ENCODE measurements at places on chromosomes 11 and 22. TPM values are rescaled to one million over a fixed set of nuclear protein-coding genes. Genes with fewer than 3 reads are reported as not detected.

DNA sequence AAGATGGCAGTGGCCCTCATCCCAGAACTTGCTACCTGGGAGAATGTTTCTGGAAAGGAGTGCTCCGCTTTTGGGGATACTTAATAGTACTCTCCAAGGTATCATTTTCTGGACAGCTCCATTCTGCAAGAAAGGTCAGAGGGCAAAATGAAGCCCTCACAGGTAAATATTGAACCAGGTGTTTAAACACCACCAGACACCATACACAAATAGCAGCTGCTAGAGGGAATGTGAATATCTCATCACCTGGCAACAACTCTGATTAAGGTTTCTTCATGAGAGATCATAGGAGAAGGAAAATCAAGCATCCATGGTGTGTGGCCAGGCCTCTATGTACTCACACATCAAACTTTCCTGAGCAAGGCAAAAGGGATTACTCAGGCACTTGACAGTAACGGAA lies 226.1 kb upstream of the FAT3 start:
- no peak overlapping the region for H3K4me3 ChIP-seq
- H3K27me3 ChIP-seq: no peaks in the 10 kb centered on the region
- no peaks in the 10 kb centered on the region for H3K4me1 ChIP-seq
- H3K27ac ChIP-seq: no peak overlapping the region

DNA sequence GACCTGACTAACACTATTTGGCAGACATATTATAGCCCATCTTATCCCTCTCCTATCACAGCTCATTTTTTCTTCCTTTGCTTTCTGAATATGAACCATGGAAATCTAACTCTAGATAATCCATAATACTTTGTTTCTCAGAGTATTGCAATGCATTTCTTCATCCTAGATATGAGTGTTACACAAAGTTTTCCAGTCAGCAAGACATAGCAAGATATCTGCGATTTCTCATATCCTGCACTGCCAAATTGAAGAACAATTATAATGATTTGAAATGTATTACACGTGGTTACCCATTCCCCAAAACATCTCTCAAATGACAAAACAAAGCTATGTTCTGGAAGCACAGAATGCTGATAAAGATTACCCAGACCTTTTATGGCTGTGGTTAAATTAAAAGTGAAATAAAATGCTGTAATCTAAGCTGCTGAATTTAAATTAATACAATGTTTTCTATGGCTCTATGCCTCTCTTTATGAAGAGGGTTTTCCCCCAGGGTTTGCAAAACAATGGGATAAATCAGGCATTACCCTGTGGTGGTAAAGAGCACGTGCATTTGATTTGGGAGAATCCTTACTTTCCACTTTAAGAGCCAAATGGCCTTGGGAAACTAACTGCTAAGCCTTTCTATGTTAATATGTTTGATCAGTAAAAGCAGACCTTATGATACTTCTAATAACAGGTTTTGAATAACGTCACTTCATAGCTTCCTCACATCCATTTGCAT lies 1291.0 kb upstream of the CNTN5 start:
- H3K4me1 ChIP-seq: no peaks in the 10 kb centered on the region
- DNase-seq: no peak
- no peak overlapping the region for H3K27ac ChIP-seq
- no peaks in the 10 kb centered on the region for H3K27me3 ChIP-seq
- H3K4me3 ChIP-seq: no peak overlapping the region

GRCh38 chr11:130391711-130392110 lies 36.7 kb downstream of the ADAMTS8 start:
- H3K4me3 ChIP-seq: no peak overlapping the region
- DNase-seq: no peak
- no peak overlapping the region for H3K27ac ChIP-seq
- peaks cover 4% of the 10 kb centered on the region for H3K27me3 ChIP-seq
- H3K36me3 ChIP-seq: no peaks in the 10 kb centered on the region

GRCh38 chr11:60854847-60855725 lies 664 bp downstream of the PTGDR2 start:
- 0 out of 2 replicates have a peak, but pooled peaks cover 3% of the 10 kb centered on the region for H3K4me1 ChIP-seq
- H3K4me3 ChIP-seq: no peak overlapping the region
- H3K27me3 ChIP-seq: no peaks in the 10 kb centered on the region
- no peak for DNase-seq

- H3K27ac ChIP-seq: no peak overlapping the region
- H3K36me3 ChIP-seq: no peaks in the 10 kb centered on the region
- H3K27me3 ChIP-seq: no peaks in the 10 kb centered on the region
- no peak overlapping the region for H3K4me3 ChIP-seq
These were observed 38.2 kb upstream of the OR5AK2 start for GRCh38 chr11:56950510-56950909.

VSIG2 gene
- total RNA-seq: 0.31 TPM

DNA sequence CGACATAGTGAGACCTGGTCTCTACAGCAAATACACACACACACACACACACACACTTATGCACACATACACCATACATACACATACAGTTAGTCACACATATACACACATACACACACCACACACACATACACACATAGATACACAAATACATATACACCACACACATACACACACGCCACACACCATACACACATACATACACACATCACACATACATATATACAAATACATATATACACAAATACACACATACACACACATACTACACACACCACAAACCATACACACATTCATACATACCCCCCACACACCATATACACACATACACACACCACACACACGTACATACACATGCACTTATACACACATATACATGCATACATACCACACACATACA lies 57.7 kb downstream of the MICAL2 start:
- no peaks in the 10 kb centered on the region for H3K4me1 ChIP-seq
- no peak for DNase-seq
- H3K4me3 ChIP-seq: no peak overlapping the region
- no peaks in the 10 kb centered on the region for H3K36me3 ChIP-seq

DNA sequence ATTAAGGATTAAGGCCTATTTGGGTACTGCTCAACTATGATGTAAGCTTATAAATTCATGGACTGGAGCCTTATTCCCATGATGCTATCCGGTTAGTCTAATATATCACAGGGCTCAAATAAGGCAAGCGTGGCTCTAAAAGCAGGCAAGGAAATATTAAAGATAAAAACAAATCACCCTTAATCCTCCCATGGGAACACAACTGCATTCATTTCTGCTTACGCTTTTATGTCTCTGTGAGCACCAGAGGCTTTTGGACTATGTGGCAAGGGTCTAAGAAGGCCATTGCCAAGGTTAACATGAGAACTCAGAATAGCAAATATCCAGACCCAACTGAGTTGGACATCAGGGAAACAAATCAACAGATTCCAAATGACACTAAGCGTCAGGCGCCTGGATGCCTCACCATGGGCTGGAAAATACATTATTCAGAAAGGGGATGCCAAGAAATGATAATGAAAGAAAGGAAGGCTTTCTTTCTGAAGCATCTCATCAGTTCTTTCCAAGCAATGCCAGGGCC lies 138.1 kb downstream of the SLC1A2 start:
- DNase-seq: no peak
- no peaks in the 10 kb centered on the region for H3K36me3 ChIP-seq
- no peak overlapping the region for H3K27ac ChIP-seq
- no peak overlapping the region for H3K4me3 ChIP-seq
- H3K27me3 ChIP-seq: no peaks in the 10 kb centered on the region

DNA sequence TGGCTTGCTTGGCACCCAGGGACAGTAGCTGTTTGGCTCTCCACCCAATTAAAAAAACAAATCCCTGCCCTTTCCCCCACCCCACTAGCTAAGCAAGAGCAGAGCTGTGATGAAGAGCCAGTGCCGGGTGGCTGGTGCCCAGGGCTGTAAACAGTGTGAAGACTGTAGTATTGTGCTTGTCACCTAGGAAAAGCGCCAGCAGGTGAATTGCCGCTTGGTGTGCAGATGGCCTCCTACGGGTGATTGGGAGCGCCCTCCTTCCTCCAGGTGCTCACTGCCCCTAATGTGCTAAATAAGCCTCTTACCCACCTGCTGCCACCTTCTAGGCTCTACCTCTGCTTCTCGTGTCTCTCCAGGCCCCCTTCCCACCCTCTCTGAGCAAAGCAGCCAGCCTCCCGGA lies 18.4 kb upstream of the RAPSN start:
- no peak for DNase-seq
- no peaks in the 10 kb centered on the region for H3K4me1 ChIP-seq
- no peak overlapping the region for H3K4me3 ChIP-seq
- H3K36me3 ChIP-seq: peaks cover 42% of the 10 kb centered on the region

GRCh38 chr11:126538071-126538470 lies 182.6 kb downstream of the ST3GAL4 start:
- H3K36me3 ChIP-seq: no peaks in the 10 kb centered on the region
- DNase-seq: no peak
- H3K4me1 ChIP-seq: no peaks in the 10 kb centered on the region

DNA sequence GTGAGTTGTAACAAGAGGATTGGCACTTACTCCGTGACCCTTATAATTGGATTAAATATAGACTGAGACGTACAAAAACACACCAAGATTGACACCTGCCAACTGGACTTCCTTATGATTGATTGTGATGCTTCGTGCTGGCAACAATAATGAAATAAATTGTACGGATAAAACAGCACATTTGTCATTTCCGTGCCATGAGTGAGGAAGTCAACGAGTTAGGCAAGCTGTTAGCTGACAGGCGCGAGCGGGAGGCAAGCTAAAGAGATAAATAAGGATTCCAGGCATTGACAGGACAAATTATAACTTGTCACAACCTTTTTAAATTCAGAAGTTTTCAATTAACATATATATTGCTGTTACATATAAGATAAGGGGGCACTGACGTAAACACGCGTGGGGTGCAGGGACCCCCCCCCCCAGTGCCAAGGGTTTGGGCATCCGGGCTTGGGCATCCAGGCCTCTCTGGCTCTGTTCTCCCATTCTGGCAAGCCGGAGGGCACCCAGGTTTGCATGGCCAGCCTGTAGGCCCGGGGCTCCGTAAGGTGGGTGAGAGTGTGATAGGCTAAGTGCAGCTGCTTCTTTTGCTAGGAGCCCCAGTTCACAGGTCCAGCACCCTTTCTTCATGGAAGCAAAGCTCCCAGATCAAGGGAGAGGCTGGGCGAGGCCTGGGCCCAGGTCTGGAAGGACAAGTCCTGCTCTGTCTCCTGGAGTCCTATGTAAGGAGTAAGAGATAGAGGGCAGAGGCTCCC lies 11.2 kb upstream of the PAX6 start:
- no peak overlapping the region for H3K27ac ChIP-seq
- H3K4me1 ChIP-seq: no peaks in the 10 kb centered on the region
- no peak for DNase-seq
- H3K27me3 ChIP-seq: peaks cover 35% of the 10 kb centered on the region

DNA sequence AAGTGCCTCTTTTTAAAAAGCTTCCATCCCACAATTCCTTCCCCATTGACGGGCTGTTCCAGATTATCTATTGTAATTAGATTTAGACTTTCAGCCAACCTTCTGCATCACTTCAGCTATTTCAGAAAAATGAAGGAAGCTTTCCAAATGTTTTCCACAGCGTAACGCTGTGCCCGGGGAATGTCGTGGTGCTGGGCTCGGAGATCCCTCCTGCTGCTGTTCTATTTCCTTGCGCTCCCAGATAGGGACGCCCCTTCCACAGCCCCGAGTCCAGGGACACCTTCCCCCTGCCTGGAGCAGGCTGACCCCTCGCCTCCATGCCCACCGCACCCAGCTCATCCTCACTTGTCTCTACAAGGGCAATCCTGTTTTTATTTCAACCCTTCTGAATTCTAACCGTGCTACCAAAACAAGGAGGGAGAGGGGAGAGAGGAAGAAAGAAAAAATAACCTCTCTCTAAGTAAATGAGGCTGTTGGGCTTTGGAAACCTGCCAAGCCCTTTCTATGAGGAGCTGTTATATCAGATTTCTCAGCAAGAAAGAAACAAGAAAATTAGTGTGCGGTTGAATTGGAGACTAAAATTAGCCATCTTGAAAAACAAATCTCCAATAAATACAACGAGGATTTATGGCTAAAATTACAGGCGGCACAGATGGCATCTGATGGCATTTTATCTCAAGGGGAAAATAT lies 366.9 kb downstream of the BRD1 start:
- no peak for DNase-seq
- no peaks in the 10 kb centered on the region for H3K27me3 ChIP-seq
- no peak overlapping the region for H3K4me3 ChIP-seq
- H3K27ac ChIP-seq: no peak overlapping the region

GRCh38 chr11:72738199-72739141 lies 13.7 kb downstream of the ARAP1 start:
- peak overlapping the region; percentile 98 for H3K27ac ChIP-seq
- H3K4me3 ChIP-seq: peak overlapping the region; percentile 65
- no peak for DNase-seq
- H3K36me3 ChIP-seq: no peaks in the 10 kb centered on the region

MMP27 gene
- total RNA-seq: not detected

DNA sequence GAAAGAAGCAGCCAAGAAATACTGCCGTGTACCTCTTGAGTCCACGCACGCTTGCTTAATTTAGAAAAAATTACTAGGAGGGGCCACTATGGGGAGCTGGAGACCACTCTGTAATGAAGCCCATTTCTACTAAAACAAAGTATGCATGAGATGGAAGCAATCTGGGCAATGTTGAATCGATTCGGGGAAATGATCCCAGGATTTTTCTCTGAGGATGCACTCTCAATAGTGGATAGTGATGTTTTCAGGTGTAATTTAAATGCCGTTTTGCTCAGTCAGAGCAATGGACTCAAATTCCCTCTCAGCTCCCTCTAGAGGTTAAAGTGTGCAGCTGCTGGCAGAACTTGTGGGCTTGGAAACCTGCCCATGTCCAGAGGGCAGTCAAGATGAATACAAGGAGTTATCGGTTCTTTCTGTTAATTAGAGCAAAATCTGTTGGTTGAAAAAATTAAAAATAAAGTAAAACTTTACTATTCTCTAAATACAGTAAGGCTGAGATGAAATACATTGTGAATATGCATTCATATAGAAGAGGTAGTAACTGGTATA lies 64.1 kb downstream of the ME3 start:
- DNase-seq: peak; percentile 21
- H3K27ac ChIP-seq: no peak overlapping the region
- no peak overlapping the region for H3K4me3 ChIP-seq
- H3K4me1 ChIP-seq: no peaks in the 10 kb centered on the region
- H3K36me3 ChIP-seq: no peaks in the 10 kb centered on the region

MS4A12 gene
- not detected for total RNA-seq

DNA sequence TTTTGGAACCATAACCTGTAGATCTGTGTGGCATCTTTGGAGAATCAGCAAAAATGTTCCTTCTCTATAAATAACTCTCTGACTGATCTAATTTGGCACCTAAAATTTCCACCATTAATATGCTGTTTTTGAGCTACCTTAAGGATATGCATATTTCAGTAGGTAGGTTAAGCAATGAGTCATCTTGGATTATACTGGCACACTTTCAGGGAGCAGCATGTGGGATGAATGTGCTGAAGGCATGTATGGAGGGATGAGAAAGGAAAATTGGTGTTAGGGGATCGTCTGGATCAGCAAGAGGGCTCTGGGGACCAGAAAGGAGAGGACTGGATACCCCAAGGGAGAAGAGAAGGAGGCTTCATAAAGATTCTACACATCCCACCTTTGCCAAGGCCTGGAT lies 44.6 kb upstream of the ELF5 start:
- H3K27me3 ChIP-seq: no peaks in the 10 kb centered on the region
- H3K27ac ChIP-seq: no peak overlapping the region
- H3K4me1 ChIP-seq: no peaks in the 10 kb centered on the region
- no peaks in the 10 kb centered on the region for H3K36me3 ChIP-seq
- no peak overlapping the region for H3K4me3 ChIP-seq

Measured in GM12878 (cell line).